ENCODE measurements at places on chromosomes 2 and 18. TPM values are rescaled to one million over a fixed set of nuclear protein-coding genes. Genes with fewer than 3 reads are reported as not detected.
A peak's percentile ranks its signal among the peaks of the same experiment; 100 is the strongest.

DNA sequence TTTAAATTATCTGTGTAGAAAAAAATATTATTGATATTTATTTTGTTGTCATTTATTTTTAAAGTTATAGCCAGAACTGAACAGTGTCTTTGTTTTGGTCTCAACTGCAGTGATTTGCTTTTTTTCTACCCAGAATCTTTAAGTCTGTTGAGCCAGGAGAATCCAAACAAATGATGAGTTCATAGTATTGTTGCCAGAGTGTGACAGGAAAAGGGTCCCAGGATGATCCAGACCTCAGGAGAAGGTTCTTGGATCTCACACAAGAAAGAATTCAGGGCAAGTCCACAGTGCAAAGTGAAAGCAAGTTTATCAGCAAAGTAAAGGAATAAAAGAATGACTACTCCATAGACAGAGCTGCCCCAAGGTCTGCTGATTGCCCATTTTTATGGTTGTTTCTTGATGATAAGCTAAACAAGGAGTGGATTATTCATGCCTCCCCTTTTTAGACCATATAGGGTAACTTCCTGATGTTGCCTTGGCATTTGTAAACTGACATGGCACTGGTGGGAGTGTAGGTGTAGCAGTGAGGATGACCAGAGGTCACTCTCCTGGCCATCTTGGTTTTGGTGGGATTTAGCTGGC, 127.1 kb downstream of the AGPS start:
- peaks cover 3% of the 10 kb centered on the region for H3K4me1 ChIP-seq
- H3K36me3 ChIP-seq: no peaks in the 10 kb centered on the region
- no peak overlapping the region for H3K27ac ChIP-seq
- no peak overlapping the region for H3K4me3 ChIP-seq

DNA sequence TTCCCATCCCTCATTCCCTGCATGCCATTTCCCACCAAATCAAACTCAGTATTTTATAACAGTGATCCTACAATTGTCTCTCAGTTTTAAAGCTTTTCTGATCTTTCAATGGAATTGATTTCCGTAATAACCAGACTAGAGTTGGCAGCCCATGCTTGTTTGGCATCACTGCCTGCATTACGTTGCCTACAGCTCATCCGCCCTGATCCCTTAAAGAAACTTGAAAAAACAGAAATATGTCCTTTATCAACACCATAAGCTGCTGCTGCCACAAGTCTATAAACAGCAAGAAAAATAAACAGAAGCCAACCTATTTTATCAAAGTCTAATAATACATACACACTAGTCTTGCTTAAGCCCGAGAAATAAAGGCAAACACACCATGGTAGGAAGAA, 331.0 kb downstream of the METTL4 start:
- H3K36me3 ChIP-seq: no peaks in the 10 kb centered on the region
- DNase-seq: no peak
- H3K4me1 ChIP-seq: peaks cover 3% of the 10 kb centered on the region
- H3K27me3 ChIP-seq: no peaks in the 10 kb centered on the region

- no peak for DNase-seq
- H3K27ac ChIP-seq: no peak overlapping the region
- H3K4me1 ChIP-seq: no peaks in the 10 kb centered on the region
- H3K27me3 ChIP-seq: no peaks in the 10 kb centered on the region
- H3K4me3 ChIP-seq: no peak overlapping the region
Observed at GRCh38 chr2:6233993-6234392, 541.8 kb downstream of the SOX11 start.

GRCh38 chr2:37215250-37215649, 16.1 kb downstream of the CEBPZ start:
- no peaks in the 10 kb centered on the region for H3K4me1 ChIP-seq
- H3K4me3 ChIP-seq: no peak overlapping the region
- DNase-seq: no peak

GRCh38 chr2:1847846-1848598, 103.7 kb upstream of the PXDN start:
- no peak overlapping the region for H3K27ac ChIP-seq
- H3K4me3 ChIP-seq: no peak overlapping the region
- H3K36me3 ChIP-seq: no peaks in the 10 kb centered on the region
- DNase-seq: no peak
- H3K27me3 ChIP-seq: no peaks in the 10 kb centered on the region

GRCh38 chr2:163658556-163658955, 77.3 kb downstream of the FIGN start:
- H3K27ac ChIP-seq: no peak overlapping the region
- no peaks in the 10 kb centered on the region for H3K27me3 ChIP-seq
- no peaks in the 10 kb centered on the region for H3K36me3 ChIP-seq
- peaks cover 4% of the 10 kb centered on the region for H3K4me1 ChIP-seq
- no peak for DNase-seq
- H3K4me3 ChIP-seq: no peak overlapping the region

GRCh38 chr2:116719836-116720235, 1094.7 kb upstream of the DDX18 start:
- H3K4me3 ChIP-seq: no peak overlapping the region
- H3K4me1 ChIP-seq: no peaks in the 10 kb centered on the region
- no peaks in the 10 kb centered on the region for H3K36me3 ChIP-seq

DNA sequence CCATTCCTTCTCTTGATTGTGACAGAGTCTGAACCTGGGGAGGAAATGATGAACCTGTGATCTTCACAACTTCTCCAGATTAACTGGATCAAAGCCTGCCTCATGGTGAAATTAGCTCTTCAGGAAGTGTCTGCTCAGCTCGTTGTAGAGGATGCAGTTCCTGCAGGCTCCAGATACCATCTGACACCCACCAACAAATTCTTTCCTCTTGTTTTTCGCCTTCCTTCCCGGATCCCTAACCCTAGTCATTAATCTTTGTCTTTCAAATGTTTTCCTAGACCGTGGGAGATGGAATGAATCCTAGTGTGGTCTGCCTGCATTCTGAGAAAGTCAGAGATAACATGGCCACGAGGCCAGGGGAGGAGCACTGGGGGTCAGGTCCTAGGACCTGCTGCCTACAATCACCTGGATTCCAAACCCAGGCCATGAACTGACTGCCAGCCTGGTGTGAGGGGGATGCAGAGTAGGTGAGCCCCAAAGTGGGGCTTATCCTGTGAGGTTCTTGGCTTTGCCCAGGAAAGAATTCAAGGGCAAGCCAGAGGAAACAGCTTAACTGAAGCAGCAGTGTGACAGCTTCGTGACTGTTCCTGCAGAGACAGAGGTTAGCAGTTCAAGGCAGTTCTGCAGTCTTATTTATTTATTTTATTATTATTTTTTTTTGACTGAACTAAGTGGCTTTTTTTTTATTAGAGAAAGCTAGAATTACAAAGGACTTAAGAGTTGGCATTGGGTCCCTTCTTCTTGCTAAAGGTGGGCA, 67.8 kb downstream of the DIPK1C start:
- no peaks in the 10 kb centered on the region for H3K36me3 ChIP-seq
- no peak overlapping the region for H3K4me3 ChIP-seq
- DNase-seq: no peak

- H3K27ac ChIP-seq: no peak overlapping the region
- peaks cover 8% of the 10 kb centered on the region for H3K36me3 ChIP-seq
- no peak for DNase-seq
- no peaks in the 10 kb centered on the region for H3K27me3 ChIP-seq
- H3K4me1 ChIP-seq: no peaks in the 10 kb centered on the region
Observed at GRCh38 chr2:161208527-161209139, 48.4 kb downstream of the TANK start.

GRCh38 chr2:12270876-12271588, 445.7 kb upstream of the TRIB2 start:
- no peak overlapping the region for H3K27ac ChIP-seq
- no peaks in the 10 kb centered on the region for H3K27me3 ChIP-seq
- no peak for DNase-seq
- H3K4me1 ChIP-seq: no peaks in the 10 kb centered on the region
- no peak overlapping the region for H3K4me3 ChIP-seq

GRCh38 chr18:60684843-60685513, 312.4 kb upstream of the MC4R start:
- H3K27me3 ChIP-seq: no peaks in the 10 kb centered on the region
- no peaks in the 10 kb centered on the region for H3K36me3 ChIP-seq
- H3K4me1 ChIP-seq: no peaks in the 10 kb centered on the region
- no peak for DNase-seq
- no peak overlapping the region for H3K4me3 ChIP-seq

- no peaks in the 10 kb centered on the region for H3K27me3 ChIP-seq
- H3K36me3 ChIP-seq: no peaks in the 10 kb centered on the region
- no peak overlapping the region for H3K4me3 ChIP-seq
- H3K27ac ChIP-seq: no peak overlapping the region
Observed at GRCh38 chr2:84815146-84815545, 65.7 kb downstream of the TRABD2A start.

GRCh38 chr18:79218605-79219190, 149.5 kb downstream of the ATP9B start:
- no peaks in the 10 kb centered on the region for H3K36me3 ChIP-seq
- H3K27me3 ChIP-seq: no peaks in the 10 kb centered on the region
- H3K4me3 ChIP-seq: no peak overlapping the region
- H3K4me1 ChIP-seq: no peaks in the 10 kb centered on the region
- DNase-seq: no peak

- no peaks in the 10 kb centered on the region for H3K27me3 ChIP-seq
- H3K27ac ChIP-seq: no peak overlapping the region
- H3K4me3 ChIP-seq: no peak overlapping the region
- DNase-seq: no peak
- no peaks in the 10 kb centered on the region for H3K4me1 ChIP-seq
- no peaks in the 10 kb centered on the region for H3K36me3 ChIP-seq
Observed at GRCh38 chr2:28991021-28991420, 9.9 kb downstream of the TOGARAM2 start.

GRCh38 chr2:126915903-126916302, 17.2 kb downstream of the TEX51 start:
- H3K27ac ChIP-seq: no peak overlapping the region
- no peaks in the 10 kb centered on the region for H3K4me1 ChIP-seq
- H3K36me3 ChIP-seq: no peaks in the 10 kb centered on the region
- no peak overlapping the region for H3K4me3 ChIP-seq
- no peaks in the 10 kb centered on the region for H3K27me3 ChIP-seq

GRCh38 chr2:104332731-104333130, 521.2 kb upstream of the POU3F3 start:
- no peaks in the 10 kb centered on the region for H3K4me1 ChIP-seq
- H3K27ac ChIP-seq: no peak overlapping the region
- H3K36me3 ChIP-seq: no peaks in the 10 kb centered on the region
- H3K27me3 ChIP-seq: no peaks in the 10 kb centered on the region

- no peak overlapping the region for H3K27ac ChIP-seq
- H3K4me1 ChIP-seq: no peaks in the 10 kb centered on the region
- H3K36me3 ChIP-seq: no peaks in the 10 kb centered on the region
Observed at GRCh38 chr2:146721486-146721885, 1123.3 kb upstream of the ACVR2A start.

DNA sequence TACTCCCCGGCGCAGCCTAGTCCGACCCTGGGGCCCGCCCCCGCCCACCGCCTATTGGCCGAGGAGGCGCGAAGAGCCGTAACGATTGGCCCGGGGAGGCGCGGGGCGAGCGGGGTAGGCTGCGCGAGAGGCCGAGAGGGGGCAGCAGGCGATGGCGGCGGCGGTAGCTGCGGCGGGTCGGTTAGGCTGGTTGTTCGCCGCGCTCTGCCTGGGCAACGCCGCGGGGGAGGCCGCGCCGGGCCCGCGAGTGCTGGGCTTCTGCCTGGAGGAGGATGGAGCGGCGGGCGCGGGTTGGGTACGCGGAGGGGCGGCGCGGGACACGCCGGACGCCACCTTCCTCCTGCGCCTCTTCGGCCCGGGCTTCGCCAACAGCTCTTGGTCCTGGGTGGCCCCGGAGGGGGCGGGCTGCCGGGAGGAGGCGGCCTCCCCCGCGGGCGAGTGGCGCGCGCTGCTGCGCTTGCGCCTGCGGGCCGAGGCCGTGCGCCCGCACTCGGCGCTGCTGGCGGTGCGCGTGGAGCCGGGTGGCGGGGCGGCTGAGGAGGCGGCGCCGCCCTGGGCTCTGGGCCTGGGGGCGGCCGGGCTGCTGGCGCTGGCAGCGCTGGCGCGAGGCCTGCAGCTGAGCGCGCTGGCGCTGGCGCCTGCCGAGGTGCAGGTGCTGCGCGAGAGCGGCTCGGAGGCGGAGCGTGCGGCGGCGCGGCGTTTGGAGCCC, at the start of gene CNNM3:
Gene CNNM3, plus strand, starts transcription at position 142 of the 709 bp plus-strand sequence. Its CDS starts 10 bp downstream, at position 152.
- H3K36me3 ChIP-seq: no peaks in the 10 kb centered on the region
- peaks cover 13% of the 10 kb centered on the region for H3K4me1 ChIP-seq
- peak within 1 kb of the TSS; percentile 85 for H3K27ac ChIP-seq
- DNase-seq: peak; percentile 64
- H3K4me3 ChIP-seq: peak within 1 kb of the TSS; percentile 73

GRCh38 chr18:2442006-2442405, 129.3 kb downstream of the METTL4 start:
- H3K4me3 ChIP-seq: no peak overlapping the region
- H3K27ac ChIP-seq: no peak overlapping the region
- DNase-seq: no peak
- H3K27me3 ChIP-seq: no peaks in the 10 kb centered on the region

DNA sequence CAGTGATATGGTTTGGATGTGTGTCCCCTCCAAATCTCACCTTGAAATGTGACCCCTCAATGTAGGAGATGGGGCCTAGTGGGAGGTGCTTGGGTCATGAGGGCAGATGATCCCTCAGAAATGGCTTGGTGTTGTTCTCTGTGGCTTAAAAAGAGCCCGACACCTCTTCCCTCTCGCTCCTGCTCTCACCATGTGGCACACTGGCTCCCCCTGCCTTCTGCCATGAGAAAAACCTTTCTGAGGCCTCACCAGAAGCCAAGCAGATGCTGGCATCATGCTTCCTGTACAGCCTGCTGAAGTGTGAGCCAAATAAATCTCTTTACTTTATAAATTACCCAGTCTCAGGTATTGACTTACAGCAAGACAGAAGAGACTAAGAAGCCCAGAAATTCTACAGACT, 357.1 kb downstream of the NRXN1 start:
- peak; percentile 29 for DNase-seq
- H3K27ac ChIP-seq: no peak overlapping the region
- no peak overlapping the region for H3K4me3 ChIP-seq
- no peaks in the 10 kb centered on the region for H3K4me1 ChIP-seq
- no peaks in the 10 kb centered on the region for H3K27me3 ChIP-seq
- no peaks in the 10 kb centered on the region for H3K36me3 ChIP-seq

DNA sequence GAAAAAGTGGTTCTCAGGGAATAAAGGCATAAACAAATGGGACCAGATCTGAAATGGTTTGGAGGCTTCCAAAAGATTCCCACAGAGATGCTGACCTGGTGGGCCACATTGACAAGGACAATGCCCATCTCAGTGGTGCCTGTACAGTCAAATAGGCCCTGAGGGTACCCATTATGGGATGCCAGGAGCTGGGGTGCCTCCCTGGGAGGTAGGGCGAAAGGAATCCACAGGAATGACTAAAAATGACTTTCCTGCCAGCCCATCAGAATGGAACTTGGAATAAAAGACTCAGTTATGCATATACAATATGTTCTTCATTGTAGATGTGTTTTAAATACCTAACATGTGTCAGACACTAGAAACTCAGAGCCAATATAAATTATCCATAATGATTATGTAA, 248.5 kb downstream of the RNF144A start:
- H3K27me3 ChIP-seq: no peaks in the 10 kb centered on the region
- no peaks in the 10 kb centered on the region for H3K36me3 ChIP-seq
- no peak overlapping the region for H3K27ac ChIP-seq
- H3K4me3 ChIP-seq: no peak overlapping the region
- DNase-seq: no peak

GRCh38 chr2:31711737-31712136, 131.0 kb upstream of the SRD5A2 start:
- no peak overlapping the region for H3K27ac ChIP-seq
- H3K4me1 ChIP-seq: no peaks in the 10 kb centered on the region
- no peaks in the 10 kb centered on the region for H3K27me3 ChIP-seq
- H3K4me3 ChIP-seq: no peak overlapping the region

CENPA gene
- 30.9 TPM for total RNA-seq

USP37 gene
- 22.3 TPM for total RNA-seq

ARHGEF33 gene
- total RNA-seq: 0.95 TPM

IL1A gene
- total RNA-seq: 0.74 TPM

SFTPB gene
- not detected for total RNA-seq

KCNF1 gene
- 0.90 TPM for total RNA-seq

TXNDC2 gene
- not detected for total RNA-seq

IL36B gene
- not detected for total RNA-seq

MC2R gene
- not detected for total RNA-seq

FBXO15 gene
- total RNA-seq: 0.84 TPM

TUBB8B gene
- total RNA-seq: 0.36 TPM

HOXD3 gene
- total RNA-seq: not detected
